ENCODE measurements at places on chromosomes 2 and 18.

DNA sequence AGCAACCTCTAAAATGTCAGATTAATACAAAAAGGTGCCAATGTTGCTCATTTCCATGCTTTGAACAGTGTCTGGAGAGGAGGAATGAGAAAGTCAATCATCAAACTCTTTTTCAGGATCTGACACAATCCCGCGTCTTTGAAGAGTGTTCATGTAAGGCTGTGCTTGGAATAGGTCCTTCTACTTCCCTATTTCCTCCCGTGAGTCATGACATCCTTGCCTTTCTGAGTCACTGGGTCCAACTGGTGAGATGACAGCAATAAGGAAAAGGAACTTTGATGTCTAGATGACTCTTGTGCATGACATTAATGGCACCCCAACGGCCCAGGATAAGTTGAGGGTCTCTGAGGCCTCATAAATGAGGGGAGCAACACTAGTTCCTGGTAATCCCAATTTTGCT lies 109.0 kb upstream of the CELF4 start:
- no peak for DNase-seq

DNA sequence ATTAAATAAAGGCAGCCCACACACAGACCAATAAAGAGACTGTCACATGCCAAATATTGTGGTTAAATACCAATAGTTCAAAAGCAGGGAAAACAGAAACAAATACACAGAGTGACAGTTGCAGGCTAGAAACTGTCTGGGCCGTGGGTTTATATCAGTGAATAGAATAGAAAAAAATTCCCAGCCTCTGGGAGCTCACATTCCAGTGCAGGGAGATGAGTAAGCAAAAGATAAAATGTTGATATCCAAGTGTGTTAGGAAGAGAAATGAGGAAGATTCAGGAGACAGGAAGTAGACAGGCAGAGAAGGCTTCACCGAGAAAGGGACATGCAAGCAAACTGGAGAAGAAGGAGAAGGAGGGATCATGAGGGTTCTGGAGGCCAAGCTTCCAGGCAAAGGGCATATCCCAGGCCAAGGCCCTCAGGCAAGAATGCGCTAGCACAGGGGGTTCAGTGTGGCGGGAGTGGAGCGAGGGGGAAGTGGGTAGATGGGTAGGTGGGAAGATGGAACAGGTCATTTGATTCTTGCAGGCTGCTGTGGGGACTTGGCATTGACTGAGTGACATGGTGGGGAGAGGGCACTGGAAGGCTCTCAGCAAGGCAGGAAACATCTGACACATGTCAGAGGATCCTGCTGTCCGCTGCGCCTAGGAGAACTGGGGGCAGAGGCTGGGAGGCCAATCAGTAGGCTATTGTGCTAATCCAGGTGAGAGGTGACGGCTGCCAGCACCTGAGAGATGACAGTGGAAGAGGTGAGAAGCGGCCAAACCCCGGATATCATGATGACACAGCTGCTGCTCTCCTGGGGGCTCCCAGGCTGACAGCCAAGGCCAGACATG lies 89.2 kb downstream of the ZBTB7C start:
- no peak for DNase-seq

GRCh38 chr18:66342577-66342976 lies 261.3 kb downstream of the CDH19 start:
- no peak for DNase-seq

DNA sequence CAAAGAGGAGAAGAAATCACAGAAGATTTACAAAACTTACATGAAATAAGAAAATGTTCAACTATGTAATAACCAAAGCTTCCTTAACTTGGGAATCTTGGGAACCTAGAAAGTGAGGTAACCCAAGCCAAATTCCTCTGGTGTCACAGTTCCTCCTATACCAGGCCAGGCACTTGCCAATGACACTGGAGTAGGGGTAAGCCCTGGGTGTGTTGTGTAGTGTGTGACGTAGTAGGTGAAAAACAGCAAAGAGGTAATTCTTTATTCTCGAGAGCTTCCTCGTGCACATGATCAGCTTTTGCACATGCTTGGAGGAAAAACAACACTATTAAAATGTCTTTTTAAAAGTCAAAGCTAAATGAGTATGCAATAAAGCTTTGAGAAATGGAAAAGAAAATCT lies 118.0 kb downstream of the METTL8 start:
- DNase-seq = no peak

GRCh38 chr2:139162456-139162855 lies 382.3 kb upstream of the NXPH2 start:
- DNase-seq = no peak

DNA sequence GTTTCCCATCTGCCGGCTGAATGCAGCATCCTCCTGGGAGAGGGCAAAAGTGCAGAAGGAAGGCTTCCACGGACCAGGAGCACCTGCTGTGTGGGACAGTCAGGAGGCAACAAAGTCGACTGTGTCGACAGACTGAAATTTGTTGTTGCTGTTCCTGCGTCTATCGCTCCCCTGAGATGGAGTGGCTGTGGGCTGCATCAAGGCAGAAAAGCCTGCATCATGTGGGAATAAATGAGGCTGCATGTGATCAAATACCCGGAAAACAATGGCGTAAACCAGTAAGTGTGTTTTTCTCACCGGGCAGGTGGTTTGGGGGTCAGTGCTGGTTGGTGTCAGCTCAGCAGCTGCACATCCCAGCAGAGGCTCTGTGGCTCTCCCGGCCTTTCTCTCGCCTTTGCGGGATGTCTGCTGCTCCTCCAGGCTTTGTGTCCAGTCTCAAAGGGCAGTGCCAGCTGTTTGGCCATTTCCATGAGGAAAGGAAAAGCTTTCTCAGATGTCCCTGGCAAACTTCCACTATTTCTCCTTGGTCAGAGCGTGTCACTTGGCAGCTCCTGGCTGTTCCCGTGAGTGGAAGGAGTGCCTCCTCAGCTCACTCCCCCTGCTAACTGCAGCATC lies 262.4 kb downstream of the NDUFA10 start:
- DNase-seq = no peak

GRCh38 chr2:203301667-203302066 lies 26.5 kb upstream of the ABI2 start:
- DNase-seq = no peak

DNA sequence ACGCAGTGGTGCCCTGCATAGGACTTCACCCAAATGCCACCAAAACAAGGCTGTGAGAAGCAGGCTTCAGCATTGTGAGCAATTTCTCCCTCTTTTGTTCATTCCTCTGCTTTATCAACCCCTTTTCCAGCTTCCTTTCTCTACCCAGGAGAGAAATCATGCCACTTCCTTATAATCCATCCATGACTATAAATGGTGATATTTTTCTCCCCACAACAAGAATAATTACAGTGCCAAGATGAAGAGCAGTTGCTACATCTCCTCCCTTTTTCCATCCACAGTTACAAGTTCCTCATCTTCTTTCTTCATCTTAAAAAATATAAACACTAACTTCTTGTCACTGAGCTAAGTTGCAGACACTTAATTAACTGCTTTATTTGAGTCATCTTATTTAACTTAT lies 167.2 kb downstream of the ANTXR1 start:
- no peak for DNase-seq

- no peak for DNase-seq
Measured at GRCh38 chr2:60337142-60337497, 216.3 kb downstream of the BCL11A start.

DNA sequence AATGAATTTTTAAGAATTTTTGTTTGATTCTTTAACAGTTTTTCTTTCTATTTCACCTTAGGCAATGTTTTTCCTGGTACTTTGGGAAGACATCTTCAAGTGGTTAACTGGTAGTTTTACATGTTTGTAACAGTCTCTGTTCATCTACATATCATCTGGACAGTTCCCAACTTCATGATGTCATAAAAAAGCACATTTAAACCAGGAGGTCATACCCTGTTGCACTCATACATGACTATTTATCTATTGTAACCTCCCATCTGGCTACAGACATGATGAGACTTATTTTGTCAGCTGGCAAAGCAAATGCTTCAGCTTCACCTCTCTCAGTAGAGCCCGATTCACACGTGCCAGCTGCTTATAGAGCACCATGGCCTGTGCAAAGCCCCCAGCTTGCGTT lies 99.8 kb upstream of the YPEL5 start:
- no peak for DNase-seq

- DNase-seq = no peak
Measured at GRCh38 chr18:75198036-75198435, 10.9 kb downstream of the PTGR3 start.

DNA sequence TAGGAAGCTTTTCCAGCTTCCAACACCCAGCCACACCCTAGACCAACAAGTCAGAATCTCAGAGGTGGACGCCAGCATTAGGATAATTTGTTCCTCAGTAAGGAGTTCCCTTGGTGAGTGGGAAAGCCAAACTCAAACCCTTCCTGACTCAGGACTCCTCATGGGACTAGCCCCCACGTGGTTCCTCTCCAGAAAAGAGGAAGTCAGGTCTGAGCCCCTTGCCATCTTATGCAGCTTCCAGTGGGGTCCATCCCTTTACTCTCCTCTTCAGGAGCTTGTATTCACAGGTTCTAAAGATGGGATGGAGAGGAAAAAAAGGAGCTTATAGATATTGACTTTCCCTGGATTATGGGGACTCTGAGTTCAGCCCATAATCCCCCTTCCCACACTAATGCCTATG lies 14.8 kb upstream of the NOTO start:
- DNase-seq = no peak

- DNase-seq = no peak
Measured at GRCh38 chr2:33023728-33024500, 77.2 kb downstream of the LTBP1 start.

DNA sequence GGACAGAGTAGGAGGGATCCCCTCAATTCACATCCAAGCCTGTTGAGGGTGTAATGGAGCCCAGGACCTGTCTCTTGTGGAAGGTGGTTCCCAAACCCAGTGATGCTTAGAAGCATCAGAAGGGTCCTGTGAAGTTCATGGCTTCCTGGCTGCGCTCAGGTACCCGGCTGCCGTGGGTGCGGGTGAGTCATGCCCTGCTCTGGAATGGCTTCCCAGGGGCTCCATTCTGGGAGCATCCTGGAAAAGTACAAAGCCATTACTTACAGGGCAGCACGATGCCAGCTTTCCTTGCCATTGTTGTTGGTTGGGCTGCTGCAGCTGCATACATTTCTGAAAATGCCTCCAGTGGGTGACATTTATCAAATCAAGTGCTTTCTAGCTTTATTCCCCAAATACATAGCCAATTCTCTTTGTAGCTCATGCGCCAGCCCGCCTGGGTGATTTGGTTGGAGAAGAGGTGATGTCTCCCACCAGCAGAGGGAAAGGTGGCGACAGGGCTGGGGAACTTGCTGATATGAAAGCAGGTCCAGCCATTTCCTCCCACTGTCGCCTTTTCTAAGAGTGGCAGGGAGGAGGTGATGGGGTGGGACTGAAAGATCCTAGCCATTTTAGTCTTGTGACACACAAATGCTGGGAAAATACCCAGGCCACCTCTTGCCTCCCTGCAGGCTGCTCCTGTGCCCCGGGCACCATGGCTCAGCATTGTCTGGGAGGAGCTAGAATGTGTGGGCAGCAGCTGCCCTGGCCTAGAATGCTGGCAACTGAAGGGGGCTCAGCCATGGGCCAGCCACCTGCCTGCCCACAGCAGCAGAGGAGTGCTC lies 65.9 kb upstream of the HPCAL1 start:
- DNase-seq = no peak

- no peak for DNase-seq
Measured at GRCh38 chr2:20451341-20451740, 4.5 kb downstream of the RHOB start.

DNA sequence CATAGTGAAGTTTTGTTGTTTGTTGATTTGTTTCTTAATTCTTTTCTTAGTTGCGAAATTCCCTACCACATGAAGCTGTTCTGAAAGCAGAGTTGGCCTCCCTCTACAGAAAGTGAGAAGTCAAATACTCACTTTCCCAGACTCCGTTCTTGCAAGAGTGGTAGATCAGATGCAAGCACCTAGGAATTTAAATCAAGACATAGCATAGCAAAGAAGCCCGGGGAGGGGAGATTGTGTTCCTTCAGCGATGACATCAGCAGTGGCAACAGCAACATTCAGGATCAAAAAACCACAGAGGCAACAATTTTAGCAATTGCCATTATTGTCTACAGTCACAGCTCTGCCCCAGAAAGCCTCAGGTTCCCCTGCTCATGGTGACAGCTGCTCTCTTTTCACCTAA lies 580.0 kb downstream of the RNF144A start:
- no peak for DNase-seq

DNA sequence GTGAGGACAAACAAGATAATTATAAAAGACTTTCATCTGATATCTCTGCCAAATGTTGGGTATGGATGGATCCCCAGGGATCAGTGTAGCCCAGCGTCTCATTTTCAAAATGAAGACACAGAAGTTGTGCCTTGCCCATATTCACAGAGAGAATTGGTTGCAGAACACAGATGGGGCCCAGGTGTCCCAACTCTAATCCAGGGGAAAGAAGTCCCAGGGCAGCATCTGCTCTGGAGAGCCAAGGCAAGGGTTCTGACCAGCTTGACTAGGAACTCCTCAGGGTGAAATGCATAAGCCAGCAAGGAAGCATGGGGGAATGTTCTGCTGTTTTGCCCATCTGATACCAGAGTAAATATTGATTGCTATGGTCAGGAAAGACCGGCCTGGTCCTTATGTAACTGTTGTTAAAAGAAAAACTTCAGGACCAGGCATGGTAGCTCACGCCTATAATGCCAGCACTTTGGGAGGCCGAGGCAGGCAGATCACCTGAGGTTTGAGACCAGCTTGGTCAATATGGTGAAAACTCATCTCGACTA lies 68.7 kb upstream of the CABLES1 start:
- no peak for DNase-seq

- DNase-seq = no peak
Measured at GRCh38 chr2:206160125-206160806, 571 bp downstream of the EEF1B2 start.

DNA sequence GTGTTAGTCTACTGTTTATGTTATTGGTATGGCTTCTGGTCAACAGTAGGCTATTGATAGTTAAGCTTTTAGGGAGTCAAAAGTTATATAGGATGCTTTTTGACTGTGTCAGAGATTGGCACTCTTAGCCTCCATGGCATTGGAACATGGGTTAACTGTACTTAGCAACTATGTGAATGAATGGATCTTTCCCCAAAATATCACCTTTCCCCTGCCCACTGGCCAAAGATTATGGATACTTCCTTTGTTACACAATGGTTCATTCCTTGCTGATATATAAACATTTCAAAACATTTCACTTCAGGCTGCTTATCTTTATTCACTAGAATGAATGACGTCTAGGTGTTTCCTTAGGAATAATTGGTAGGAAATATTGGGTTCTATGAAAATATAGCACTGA lies 62.1 kb upstream of the DOCK10 start:
- no peak for DNase-seq

- no peak for DNase-seq
Measured at GRCh38 chr18:56756966-56757365, 105.8 kb downstream of the WDR7 start.

GRCh38 chr2:99622534-99622933 lies 132.7 kb upstream of the REV1 start:
- no peak for DNase-seq

All from nucleus accumbens (tissue), 56 donors.